ENCODE measurements at places on chromosomes 12 and 14.

DNA sequence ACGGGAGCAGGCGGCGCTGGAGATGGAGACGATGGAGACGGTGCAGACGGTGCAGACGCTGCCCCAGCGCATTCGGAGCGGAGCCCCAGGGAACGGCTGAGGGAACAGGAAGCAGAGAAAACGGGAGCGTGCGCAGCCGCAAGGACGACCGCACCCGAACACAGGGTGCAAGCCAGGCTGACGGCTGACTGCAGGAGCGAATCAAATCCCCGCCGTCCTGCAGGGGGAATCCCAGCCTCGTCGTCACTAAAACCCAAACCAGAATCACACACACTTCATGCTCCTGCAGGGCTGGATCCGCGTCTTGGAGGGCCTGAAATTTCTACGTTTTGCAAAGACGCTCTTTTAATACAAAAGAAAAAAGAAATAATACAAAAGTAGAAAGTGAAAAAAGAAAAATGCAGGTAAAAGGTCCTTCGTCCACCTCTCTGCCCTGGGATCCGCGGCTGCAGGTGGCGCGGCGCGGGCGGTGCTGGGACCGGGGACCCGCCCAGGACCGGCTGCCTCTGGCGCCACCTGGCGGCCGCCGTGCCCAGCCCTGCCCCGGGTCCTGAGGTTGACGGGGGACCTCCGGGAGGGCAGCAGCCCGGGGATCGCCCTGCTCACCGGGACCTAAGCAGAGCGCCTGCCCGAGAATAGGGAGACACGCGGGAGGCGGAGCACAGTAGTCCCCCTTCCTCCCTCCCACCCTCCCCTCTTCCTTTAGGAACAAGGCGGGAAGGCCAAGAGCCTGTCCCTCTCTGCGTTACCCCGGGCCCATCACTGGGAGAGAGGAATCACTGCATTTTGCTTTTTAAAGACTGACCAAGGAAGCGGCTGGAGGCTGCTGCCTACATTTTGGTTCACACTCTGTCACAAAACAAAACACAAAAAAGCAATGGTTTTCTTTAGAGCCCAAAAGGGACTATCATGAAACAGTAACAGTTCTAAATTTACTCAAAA, 20.1 kb downstream of the STX2 start:
- peak; percentile 63 for DNase-seq

DNA sequence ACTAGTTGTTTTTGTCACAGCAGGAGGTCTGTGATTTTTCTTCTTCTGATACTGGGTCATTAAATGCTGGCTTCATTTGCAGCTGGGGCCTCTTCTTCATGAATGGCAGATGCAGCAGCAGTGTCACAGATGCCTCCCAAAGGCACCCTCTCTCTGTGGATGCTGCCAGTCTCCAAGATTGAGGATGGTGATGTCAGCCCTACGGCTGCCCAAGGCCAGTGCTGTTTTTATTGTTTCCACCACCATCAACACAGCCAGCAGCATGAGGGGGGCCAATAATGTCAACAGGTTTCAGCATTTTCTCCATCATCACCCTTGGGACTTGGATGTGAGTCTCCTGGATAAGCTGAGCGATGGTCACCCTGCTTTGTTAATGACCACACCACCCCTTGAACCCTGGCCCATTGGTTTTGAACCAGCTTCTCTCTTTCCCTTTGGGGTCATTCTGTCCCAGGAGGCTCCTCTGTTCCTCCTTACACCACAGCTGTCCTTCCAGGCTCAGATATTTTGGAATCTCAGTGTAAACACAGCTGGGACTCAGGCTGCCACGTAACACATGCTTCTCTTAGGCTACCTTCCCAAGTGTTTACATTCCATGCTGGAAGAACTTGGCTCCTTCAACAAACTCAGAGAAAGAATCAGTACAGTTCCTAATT, 151.7 kb upstream of the DDHD1 start:
- DNase-seq, result no peak

DNA sequence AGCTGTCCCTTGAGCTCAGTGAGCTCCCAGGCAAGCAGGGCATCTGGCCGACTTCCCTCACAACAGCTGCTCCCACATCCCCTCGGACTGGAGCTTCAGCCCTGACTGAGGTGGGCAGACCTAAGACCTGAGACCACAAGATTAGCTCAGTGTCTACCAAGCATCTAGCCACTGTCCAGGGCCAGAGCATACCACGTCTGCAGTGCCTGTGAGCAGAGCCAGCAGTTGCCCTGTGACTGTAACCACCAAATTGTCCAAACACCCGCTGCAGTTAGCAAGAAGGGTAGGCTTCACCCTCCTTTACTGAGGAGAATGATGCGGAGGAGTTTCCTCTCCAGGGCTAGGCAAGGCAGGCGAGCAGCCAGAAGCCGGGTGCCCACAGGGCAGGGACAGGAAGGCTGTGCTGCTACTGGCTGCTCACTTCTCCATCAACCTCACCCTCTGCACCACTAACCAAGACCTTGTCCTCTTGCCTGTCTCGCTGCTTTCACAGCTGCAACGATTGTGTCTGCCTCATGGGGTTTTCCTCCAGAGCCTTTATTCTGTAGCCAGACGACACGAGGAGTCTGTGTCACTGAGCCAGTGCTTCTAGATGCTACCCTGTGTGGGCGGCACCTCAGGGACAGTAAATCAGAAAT, 53.9 kb downstream of the ANAPC7 start:
- DNase-seq, result peak; percentile 15

DNA sequence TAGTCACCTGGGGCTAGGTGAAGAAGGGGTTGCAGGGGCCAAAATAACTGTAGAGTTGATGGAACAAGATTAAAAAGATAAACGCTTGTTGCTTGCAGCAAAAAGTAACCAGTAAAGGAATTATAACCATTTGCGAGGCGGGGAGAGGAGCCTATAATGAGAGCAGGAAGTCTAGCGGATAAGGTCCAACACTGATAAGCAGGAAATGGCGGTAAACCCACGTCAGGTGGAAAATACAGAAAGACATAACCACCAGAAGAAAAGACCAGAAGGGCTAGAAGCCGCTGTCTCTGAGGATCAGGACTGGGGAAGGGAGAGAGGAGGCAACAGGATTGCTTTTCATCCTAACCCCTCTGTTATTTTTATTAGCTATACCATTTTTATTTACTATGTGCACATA, 303.3 kb downstream of the DPF3 start:
- no peak for DNase-seq
